ENCODE measurements at places on chromosomes 3 and 15.
A peak's percentile ranks its signal among the peaks of the same experiment; 100 is the strongest.

DNA sequence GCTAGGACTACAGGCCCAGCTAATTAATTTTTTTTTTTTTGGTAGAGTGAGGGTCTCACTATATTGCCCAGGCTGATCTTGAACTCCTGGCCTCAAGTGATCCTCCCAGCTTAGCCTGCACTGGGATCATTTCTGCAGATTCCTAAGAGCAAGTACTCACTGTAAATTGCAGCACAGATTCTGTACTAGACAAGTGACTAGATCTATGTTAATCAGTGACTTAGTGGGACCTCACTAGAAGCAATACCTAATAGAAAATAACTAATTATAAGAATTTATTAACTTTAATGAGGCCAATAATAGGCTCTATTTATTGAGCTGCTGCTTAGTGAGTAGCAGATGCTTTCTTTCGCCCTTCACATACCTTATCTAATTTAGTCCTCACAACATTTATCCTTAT, 10.6 kb upstream of the UTS2B start:
- DNase-seq, result no peak

- no peak for DNase-seq
Observed at GRCh38 chr3:177348974-177349373, 151.7 kb upstream of the TBL1XR1 start.

DNA sequence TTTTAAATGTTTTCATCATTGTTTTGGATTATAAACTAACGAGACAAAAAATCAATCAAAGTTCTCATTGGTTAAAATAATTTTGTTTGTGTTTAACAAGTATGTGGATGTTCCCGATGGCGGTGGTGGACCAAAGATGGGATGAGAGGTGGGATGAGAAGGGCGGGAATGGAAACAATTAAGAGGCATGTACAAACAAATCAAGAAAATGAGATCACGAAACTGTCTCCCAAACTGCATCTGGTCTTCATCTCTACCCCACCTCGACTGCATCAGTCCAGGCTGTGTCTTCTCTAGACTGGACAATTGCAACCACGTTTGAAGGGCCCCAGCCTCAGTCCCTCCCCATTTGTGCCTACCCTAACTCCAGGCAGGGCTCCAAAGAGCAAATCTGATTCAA, 56.1 kb downstream of the SLC12A8 start:
- no peak for DNase-seq

DNA sequence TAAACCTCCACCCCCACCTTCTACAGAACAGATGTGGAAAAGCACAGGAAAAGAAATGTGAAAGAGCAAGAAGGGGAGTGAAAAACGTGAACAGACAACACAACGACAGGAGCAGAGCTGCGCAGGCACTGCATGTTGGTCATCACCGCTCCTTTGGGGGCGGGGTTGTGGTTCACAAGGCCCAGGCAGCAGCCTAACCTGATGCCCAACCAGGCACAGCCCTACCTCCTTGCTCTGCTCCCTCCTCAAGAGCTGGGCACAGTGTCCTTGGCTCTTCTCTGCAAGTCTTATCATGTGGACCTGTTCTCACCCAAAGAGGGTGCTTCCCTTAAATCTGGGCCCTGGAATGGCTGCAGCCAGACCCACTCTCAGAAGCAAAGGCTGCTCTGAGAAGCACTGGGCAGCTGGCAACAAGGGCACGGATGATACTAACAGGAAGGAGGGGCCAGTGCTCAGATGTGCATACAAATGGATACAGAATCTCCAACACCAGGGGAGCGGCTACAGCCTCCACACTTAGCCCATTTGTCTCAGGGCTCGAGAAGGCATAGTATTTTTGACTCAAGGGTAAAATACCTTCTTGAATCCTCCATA, 64.6 kb downstream of the DHX30 start:
- DNase-seq, result no peak

DNA sequence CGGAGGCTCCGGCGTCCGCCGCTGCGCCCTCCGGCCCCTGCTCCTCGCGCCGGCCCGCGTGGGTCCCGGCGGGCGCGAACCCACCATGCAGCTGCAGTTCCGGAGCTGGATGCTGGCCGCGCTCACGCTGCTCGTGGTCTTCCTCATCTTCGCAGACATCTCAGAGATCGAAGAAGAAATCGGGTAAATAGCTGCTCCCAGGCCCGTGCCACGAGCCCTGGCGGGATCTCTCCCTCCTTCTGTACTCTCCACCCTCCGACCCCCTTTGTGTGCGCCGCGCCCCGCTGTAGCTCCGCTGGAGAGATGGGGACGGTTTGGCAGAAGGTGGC, 263 bp downstream of the ST8SIA2 start:
- no peak for DNase-seq

- DNase-seq, result peak; percentile 20
Observed at GRCh38 chr3:49248840-49249227, 28.2 kb downstream of the C3orf62 start.

DNA sequence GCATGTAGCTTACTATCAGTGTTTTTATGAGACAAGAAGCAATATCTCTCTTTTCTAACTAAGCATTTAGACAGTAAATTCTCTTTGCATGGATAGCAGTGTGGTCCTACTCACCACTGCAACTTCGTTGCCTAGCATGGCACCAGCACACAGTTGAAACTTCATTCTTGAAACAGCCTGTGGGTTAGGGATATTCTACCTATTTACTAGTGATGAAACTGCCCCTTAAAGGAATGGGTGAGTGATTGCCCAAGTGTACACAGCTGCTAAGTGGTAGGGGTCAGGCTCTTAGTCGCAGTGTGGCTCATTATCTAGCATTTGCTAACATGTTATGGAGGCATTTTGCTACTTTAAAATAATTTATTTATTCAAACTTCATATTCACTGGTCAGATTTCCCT, 78.4 kb downstream of the CHL1 start:
- no peak for DNase-seq

DNA sequence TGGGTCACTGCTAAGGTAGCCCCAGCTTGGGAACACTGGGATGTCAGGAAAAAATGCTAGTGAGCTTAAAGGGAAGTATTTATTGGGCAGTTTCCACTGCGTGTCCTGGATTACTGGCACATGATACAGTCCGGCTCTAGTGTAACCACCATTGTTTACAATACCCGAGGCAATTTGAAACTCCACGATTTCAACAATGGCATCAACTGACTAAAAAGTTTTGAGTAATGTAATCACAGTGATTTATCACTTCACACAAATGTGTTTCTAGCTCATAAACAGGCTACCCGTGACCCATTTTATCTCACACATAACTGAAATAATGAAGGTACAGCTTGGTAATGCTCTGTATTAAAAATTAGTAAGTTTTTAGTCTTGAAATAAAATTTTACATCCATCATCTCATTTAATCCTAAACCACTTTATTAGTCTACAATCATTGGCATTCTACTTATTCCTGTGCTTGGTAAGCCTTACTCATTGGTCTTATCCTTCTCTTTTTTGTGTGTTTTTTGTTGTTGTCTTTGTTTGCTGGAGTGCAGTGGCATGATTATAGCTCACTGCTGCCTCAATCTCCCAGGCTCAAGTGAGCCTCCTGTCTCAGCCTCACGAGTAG, 7.6 kb downstream of the ZMAT3 start:
- DNase-seq, result peak; percentile 78

DNA sequence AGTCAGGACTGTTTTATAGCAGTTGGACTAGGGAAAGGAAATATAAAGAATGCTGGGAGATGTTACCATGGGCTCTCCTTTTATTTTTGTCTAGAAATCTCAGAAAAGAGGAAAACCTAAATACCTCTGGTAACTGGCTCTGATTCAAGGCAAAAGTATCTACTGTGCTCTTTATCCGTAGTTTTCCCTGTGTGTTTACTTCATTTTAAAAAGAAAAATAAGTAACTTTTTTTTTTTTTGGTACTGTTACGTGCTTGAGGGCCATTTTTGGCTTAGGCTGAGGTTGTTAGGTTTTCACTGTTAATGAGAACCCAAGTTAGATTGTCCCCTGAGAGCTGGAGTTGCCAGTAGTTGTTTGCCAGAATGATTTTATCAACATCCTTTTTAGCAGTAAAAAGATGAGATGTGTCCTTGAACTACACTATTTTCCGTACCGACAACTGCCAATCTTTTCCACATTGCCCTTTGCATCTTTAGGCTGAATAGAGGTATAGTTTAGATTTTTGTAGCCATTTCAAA, 35.8 kb downstream of the IQGAP1 start:
- no peak for DNase-seq

- DNase-seq, result no peak
Observed at GRCh38 chr3:109943181-109943580, 605.8 kb upstream of the DPPA4 start.

DNA sequence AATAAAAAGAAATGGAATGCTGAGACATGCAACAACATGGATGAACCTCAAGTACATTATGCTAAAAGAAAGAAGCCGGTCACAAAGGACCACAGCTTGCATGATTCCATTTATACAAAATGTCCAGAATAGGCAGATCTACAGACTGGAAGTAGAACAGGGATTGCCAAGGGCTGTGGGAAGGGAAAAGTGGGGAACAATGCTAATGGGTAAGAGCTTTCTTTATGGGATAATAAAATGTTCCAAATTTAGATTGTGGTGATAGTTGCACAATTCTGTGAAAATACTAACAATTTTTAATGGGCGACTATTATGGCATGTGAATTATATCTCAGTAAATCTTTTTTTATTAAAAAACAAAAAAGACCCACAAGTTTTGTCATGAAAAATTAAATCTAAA, 106.2 kb downstream of the TMCO5A start:
- no peak for DNase-seq

DNA sequence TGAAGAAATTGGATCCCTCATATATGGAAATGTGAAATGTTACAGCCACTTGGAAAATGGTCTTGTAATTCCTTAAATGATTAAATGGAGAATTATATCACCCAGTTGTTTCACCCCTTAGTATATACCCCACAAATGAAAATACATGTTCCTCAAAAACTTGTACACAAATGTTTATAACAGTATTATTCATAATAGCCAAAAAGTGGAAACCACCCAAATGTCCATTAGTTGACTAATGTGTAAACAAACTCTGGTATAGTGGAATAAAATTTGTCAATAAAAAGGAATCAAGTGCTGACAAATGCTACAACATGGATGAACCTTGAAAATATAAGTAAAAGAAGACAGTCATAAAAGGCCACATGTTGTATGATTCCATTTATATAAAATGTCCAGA, 12.5 kb downstream of the FAM162A start:
- DNase-seq, result no peak

DNA sequence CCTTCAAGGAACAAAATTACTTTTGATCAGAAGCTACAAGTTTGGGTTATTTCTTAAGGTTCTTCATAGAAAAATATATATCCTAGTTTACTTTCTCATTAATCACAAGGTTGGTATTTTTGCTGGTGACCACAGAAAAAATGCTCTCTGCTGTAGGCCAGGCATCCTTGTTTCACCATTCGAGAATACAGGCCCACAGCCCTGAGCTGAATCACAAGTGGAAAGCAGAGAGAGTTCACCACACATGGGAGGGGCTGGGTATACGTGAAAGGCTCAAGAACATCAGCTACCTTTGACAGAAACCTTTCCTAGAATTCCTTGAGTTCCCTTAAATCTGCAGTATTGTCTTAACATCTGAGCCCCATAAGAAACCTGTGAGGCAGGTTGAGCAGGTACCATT, 23.2 kb downstream of the CPEB1 start:
- peak; percentile 41 for DNase-seq

DNA sequence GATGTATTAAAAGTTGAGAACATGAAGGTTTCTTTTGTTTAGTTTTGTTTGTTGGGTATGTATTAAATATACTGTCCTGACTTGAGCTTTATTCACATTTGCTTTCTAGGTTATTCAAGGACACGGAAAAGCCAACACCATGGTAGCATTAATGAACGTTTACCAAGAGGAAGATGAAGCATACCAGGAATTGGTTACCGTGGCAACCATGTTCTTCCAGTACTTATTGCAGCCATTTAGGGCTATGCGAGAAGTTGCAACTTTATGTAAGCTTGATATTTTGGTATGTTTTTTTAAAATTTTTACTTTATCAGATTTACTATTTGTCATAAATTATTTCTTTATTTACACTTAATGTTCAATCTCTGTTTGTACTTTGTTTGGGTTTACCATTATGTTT, 3.6 kb downstream of the WHAMM start:
- DNase-seq, result no peak

GRCh38 chr3:16841041-16841753, 43.6 kb upstream of the PLCL2 start:
- no peak for DNase-seq

DNA sequence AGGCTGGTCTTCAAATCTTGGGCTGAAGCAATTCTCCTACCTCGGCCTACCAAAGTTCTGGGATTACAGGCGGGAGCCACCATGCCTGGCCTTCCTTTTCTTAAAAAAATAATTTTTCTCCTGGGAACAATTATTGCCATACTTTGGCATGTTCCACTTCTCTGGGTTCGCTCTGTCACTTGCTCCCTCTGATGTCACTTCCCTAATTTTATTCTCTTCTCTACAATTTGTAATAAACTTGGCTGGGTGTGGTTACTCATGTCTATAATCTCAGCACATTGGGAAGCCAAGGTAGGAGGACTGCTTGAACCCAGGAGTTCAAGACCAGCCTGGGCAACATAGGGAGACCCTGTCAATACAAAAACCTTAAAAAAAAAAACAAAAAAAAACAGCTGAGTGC, 6.1 kb upstream of the IMPDH2 start:
- no peak for DNase-seq

- DNase-seq, result no peak
Observed at GRCh38 chr3:179463319-179463718, 12.0 kb upstream of the GNB4 start.

DNA sequence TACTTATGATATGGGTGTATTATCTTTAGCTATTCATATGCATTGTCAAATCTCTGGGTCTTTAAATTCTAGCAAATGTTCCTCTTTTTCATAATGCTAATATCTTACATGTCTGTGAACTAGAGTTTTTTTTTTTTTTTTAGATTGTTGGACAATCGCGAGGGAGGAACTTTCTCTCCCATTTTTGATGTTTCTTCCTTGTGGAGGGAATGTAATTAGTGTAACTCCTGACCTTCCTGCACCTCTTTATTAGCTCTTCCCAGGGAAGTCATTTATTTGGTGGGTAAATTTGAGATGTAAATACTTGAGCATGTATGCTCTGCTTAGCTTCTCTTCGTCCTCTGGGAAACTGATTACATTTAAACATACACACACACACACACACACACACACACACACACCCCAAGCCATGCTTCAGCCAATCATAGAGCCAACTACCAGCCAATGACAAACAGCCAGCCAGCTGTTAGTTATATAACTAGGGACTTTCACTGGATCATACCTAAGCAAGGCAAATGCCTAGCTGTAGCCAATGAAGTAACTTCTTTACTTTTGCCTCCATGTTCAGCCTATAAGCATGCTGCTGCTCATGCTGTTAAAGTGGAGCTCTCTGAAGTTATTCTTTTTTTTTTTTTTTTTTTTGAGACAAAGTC, 8.3 kb upstream of the USP8 start:
- peak; percentile 6 for DNase-seq

DNA sequence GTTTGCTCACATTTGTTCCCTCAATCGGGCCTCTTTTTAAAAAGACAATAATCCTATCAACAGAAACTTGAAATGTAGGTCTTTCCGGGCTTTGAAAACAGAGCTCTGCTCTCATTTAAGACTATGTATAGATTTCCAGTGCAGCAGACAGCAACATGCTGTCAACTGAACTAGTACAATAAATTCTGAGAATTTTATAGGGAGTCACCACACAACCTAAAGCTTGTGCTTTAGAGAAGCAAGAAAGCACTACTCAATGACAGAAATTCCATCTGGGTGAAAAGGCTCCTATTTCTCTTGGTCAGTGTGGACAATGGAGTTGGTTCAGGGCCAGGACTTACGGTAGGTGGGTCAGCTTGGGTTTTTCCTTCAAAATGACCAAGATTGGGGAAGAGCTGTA, 583.5 kb downstream of the ROBO1 start:
- no peak for DNase-seq

GRCh38 chr15:34890424-34890823, 79.1 kb downstream of the AQR start:
- peak; percentile 18 for DNase-seq

All from EL (cell line).